Inflammatory macrophage treated with lipopolysaccharide for 1 hour (primary cell): ENCODE measurements at places on chromosomes 1 and 21.
A peak's percentile ranks its signal among the peaks of the same experiment; 100 is the strongest.

- no peak for DNase-seq
Measured at GRCh38 chr1:17710889-17711576, 44.1 kb upstream of the ACTL8 start.

GRCh38 chr1:58652651-58653184, 47.1 kb downstream of the MYSM1 start:
- peak; percentile 58 for DNase-seq

GRCh38 chr1:117644696-117645311, 39.0 kb downstream of the TENT5C start:
- DNase-seq: no peak

- DNase-seq: no peak
Measured at GRCh38 chr1:82978461-82979324, 1020.2 kb downstream of the TTLL7 start.

- DNase-seq: no peak
Measured at GRCh38 chr1:10945991-10946509, 66.4 kb upstream of the TARDBP start.

- DNase-seq: no peak
Measured at GRCh38 chr1:243735457-243735856, 114.6 kb downstream of the AKT3 start.

DNA sequence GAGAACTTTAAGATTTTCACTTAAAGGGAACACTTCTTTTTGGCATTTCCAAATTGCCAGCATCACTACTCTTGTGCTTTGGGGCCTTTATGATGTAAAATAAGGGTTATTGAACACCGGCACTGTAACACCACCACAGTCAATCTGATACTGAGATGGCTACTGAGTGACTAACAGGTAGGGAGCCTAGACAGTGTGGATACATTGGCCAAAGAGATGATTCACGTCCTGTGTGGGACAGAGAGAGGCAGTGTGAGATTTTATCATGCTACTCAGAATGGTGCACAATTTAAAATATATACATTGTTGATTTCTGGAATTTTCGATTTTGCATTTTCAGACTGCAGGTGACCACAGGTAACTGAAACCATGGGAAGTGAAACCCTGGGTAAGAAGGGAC, 261.6 kb downstream of the SPATA17 start:
- DNase-seq: no peak

DNA sequence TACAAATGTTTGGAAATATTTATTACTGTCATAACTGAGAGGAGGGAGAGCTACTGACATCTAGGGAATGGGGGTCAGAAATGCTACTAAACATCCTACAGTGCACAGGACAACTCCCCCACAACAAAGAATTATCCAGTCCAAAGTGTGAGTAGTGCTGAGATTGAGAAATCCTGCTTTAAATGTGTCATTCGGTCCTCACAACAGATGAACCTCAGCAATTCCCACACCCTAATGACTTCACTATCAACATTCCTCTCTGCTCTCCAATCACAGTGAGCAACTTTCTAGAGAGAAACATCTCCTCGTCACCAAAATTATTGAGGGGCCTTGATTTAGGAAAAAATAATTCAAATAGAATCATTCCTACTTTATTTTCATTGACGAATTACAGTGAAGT, 18.0 kb downstream of the OMA1 start:
- peak; percentile 49 for DNase-seq

GRCh38 chr1:21381354-21381753, 58.6 kb upstream of the NBPF3 start:
- DNase-seq: no peak

DNA sequence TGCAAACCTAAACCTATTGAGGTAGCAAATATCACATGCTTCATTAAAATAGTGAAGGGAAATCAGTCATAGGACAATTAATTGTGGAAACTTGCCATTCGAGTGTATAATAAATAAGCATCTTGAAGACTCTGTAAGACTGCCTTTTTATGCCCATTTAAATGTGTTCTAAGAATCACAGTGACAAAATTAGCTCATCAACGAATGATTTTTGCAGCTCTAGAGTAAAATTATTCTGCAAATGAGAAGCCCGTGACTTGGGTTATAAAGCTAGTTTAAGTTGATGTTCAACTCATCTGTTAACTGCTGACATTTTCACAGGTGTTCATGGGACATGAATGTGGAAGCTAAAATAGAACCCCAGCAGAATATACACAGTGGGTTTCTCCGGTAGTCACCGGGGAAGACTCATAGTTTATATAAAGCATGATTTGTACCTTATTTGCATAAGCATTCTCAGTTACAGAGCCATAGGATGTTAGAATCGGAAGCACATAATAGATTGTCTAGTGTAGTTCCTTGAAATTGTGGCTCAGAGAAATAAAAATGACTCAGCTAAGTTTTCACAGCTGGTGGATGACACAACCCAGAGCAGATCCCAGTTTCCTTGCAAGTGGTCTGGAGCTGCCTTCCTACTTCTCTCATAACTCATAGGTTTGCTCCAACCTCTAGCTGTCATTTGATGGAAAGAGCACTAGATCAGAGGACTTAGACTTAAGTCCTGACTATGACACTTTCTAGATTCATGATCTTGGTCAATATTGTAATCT, 107.3 kb downstream of the UCHL5 start:
- DNase-seq: peak; percentile 77

DNA sequence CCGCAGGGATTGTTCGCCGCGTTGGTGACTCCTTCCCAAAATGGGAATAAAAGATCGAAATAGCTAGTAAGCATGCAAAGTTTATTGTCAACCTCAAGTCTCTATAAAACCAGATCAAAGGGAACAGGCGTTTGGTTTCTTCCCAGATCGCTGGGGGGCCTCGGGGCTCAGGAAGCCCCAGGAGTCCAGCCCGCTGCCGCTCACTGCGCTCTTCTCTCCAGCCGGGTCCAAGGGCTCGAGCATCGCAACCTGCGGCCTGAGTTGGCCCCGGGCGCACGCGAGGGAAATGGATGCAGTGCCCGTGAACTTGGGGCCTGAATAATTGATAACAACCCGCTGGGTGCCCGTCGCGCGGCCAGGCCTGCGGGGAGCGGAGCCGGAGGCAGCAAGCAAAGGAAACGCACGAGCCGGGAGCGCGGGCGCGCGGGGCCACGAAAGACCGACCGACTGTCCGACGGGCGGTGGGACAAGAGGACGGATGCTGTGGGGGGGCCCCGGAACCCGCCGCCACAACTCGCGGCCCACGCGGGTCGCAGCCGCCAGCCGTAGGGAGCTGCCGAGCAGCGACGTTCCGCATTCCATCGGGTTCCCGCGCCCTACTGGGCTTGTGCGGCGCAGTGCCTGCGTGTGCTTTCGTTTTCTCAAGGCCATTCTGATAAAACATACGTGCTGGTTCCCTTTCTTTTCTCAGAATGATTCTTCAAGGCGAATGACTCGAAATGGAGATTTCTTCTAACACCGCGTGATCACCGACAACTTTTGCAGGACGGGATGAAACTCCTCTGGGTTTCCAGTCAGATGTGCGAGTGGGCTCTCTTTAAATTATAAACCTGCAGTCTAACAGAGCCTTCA, 14.0 kb upstream of the ALX3 start:
- DNase-seq: peak; percentile 76
